Hindlimb muscle (tissue), 1 donor: ENCODE measurements at places on chromosomes 7 and 10.
A peak's percentile ranks its signal among the peaks of the same experiment; 100 is the strongest.

GRCh38 chr7:83769407-83769806 is 120.5 kb upstream of the SEMA3E start:
- DNase-seq, result no peak

GRCh38 chr7:81846398-81846797 is 76.6 kb upstream of the HGF start:
- peak; percentile 21 for DNase-seq

GRCh38 chr10:23457632-23458417 is 18.9 kb downstream of the OTUD1 start:
- DNase-seq, result no peak

GRCh38 chr10:108327706-108328105 is 1163.2 kb upstream of the SORCS1 start:
- no peak for DNase-seq

DNA sequence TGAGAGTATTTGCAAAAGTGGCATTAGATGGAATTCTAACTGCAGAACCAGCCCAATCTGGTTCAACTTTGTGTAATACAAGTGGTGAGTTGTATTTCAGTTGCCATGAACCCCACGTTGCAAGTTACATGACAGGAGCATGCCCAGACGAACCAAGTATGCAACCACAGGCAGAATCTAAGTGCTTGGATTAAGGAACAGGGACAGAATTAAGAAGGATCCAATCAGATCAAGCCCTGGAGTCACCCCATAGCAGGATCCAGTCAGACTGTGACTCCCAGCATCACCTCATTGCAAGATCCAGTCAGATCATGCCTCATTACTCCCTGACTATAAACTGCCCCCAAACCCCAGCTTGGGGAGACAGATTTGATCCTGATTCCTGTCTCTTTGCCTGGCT is 388.7 kb upstream of the NRP1 start:
- DNase-seq, result no peak

- peak; percentile 83 for DNase-seq
Observed at GRCh38 chr10:58721601-58722281, 209.1 kb downstream of the BICC1 start.

GRCh38 chr10:4046030-4046429 is 261.0 kb upstream of the KLF6 start:
- no peak for DNase-seq

DNA sequence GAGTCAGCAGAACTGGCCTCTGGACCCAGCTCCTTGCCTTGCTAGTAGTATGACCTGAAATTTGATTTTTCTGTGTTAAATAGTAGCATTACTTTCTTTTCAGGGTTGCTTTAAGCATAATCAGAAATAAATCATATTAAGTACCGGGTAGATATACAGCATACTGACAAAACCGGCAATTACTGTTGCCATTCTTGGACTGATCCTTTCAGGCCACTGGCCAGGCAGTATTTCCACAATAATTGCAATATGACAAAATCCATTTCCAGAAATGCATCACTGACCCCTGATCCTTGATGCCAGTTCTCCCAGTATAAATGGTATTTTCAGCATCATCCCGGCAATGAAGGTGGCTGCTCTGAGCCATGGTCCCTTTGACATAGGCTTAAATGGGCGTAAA is 6.9 kb downstream of the LRIT1 start:
- no peak for DNase-seq

DNA sequence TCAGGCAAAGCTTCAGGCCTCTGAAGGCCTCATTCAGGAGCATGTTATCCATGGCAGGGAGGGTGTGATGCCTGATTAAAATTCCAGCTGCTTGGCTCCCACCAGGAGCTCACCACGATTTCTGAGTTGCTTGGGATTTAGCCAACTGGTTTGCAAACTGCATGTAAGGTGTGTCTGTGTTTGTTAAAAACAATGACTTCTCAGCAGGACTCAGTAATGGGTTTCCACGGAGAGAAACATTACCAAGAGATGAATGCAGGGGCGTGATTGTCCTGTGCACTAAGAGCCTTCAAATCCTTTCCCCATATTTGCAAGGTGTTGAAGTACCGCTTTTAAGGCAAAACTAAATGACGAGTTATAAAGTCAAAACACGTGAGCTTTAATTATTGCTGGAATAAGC is 88.8 kb upstream of the BTBD16 start:
- no peak for DNase-seq

- no peak for DNase-seq
Observed at GRCh38 chr10:102131286-102132170, 1.3 kb upstream of the PPRC1 start.

GRCh38 chr7:33814400-33814799 is 90.9 kb upstream of the BMPER start:
- peak; percentile 32 for DNase-seq

DNA sequence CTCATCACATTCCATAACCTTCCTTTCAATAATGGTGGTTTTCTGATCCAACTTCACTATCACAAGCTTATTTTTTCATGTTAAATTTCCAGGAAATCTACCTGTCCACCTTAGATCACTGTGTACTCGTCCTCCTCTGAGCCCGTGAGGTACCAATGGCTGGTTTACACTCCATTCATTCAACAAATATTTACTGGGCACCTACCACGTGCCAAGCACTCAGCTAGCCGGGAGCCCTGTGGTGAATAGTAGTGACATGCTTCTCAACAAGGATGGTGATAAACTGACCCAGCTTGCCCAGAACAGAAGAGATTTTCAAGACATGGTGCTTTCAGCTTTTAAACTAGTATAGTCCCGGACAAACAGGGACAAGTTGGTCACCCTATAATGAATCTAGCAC is 98.2 kb downstream of the FAM204A start:
- DNase-seq, result no peak

DNA sequence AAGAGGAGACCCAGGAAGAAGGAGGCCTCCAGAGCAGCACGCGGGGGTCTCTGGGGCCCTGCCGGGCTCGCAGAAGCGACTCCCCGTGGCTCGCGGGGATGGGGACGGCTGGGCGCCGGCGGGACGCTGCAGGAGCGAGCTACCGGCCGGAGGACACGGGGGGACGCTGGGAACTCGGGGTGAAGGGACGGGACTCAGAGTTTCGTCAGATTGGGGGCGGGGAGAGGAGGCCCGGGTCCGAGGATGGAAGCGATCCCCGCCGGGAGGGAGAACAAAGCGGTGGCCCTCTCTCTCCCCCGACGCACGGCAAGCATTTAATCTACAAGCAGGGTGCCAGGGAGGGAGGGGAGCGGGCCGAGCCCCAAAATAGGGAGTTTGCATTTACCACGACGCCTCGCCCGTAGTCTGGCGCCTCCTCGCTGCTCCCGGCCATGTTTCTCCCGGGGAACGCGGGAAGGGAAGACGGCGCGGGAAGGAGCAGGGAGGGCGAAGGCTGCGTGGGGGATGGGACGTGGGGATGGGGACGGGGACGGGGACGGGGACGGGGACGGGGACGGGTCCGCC is at the start of gene PRTFDC1:
PRTFDC1 (minus strand) TSS at position 464 of the 564 bp plus-strand sequence; CDS start at position 433, 31 bp downstream.
- peak; percentile 76 for DNase-seq

GRCh38 chr10:94777886-94778458 is 15.5 kb downstream of the CYP2C19 start:
- no peak for DNase-seq

GRCh38 chr10:91672021-91672608 is 39.2 kb upstream of the PPP1R3C start:
- no peak for DNase-seq

GRCh38 chr10:43640603-43641002 is 8.1 kb downstream of the ZNF32 start:
- no peak for DNase-seq

- DNase-seq, result no peak
Observed at GRCh38 chr10:106942035-106942662, 222.4 kb downstream of the SORCS1 start.

DNA sequence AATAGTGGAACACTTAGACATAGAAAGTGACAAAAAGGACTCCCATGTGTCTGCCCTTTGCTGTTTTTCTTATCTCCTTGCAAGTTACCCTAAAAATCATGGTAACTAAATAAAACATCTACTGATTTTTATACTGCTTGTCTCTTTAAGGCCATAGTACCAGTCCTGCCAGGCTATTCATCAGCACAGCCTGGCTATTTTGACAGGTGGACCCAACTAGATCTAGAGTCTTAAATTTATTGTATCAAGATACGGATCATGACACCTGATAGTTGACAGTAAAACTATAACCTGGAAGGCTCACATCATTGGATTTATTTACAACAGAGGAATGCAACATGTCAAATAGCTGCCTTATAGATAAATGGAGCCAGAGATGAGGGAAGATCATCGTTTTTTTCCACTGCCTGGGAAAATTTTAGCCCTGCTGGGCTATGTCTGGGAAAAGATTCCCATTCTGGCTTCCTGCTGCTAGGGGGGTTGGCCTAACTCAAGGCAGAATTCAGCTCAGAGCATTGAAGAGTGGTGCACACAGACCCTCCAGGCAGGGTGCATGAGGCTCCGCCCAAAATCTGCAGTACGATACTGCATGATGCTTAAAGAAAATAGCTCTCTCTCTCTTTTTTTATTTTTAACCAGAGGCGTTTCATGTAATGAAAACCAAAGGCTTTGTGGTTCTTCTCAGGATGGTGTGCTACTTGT is 292.0 kb upstream of the FZD8 start:
- no peak for DNase-seq

- DNase-seq, result no peak
Observed at GRCh38 chr10:1249142-1249920, 193.1 kb downstream of the WDR37 start.

DNA sequence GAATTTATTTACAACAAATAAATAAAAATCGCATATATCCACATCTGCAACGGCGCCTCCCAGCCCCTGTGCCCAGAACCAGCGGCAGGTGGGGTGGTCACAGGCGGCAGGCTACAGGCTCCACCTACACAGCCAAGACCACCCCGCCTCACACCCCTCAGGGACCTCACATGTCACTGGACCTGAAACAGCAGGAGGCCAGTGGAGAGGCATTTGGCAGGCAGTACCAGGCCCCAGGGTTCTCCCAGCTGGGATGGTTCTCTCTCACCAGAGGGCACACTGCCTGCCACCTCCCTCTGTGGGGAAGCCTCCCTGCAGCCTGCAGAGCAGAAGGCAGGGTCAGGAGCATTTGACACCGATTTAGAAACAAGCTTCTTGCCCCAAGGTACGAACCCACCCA is 81.5 kb downstream of the MAD1L1 start:
- no peak for DNase-seq

GRCh38 chr10:7789390-7789789 is 1.4 kb downstream of the ATP5F1C start:
- DNase-seq, result no peak

- DNase-seq, result no peak
Observed at GRCh38 chr10:30984563-30985328, 46.9 kb downstream of the ZNF438 start.

DNA sequence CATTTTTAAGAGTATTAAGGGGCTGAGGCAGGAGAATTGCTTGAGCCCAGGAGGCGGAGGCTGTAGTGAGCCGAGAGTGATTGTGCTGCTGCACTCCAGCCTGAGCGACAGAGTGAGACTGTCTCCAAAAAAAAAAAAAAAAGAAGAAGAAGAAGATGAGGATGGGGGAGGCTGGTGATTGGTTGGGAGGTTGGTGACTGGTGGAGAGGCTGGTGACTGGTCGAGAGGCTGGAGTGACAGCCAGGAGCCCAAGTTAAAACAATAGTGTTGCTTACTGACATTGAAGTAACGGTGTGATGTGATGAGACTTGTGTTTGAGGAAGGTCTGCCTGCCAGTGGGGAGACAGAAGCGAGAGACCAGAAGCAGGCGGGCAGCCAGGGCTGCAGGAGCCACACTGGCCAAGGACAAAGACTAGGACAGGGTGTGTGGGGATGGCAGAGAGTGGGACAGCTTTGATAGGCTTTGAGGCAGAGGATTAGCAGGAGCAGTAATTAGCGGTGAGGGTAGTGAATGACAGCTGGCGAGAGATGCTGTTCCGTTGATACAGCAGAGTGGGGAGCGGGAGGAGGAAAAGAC is 4.9 kb downstream of the SRRT start:
- DNase-seq, result no peak

DNA sequence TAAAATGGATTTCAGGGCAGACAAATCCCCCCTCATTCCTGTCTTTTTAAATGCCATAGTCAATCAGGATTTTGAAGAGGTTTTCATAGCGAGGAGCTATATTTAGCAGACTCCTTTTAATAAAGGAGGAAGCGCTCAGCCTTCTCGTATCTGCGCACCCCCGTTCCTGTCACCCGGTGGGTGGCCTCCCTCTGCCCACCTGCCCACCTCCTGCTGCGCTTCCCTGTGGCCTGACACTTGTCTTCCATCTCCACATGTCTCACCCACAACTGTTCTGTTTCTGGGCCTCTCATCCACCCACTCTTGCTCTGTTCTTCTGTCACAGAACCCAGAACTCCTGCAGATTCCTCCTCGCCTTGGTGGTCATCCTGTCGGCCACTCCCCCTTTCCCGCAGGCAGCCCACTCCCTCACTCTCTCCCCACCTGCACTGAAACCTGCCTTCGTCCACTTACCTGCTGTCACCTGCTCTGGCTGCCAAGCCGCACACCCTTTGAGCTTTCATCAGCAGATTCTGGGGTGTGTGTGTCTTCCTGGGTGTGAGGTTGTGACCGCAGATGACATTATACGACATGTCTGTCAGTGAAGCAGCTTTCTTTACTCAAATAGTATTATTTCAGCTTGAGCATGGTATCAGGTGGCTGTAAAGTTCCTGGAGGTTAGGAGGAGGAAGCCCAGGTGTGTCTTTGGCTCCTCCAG is 163.5 kb upstream of the AGK start:
- no peak for DNase-seq

DNA sequence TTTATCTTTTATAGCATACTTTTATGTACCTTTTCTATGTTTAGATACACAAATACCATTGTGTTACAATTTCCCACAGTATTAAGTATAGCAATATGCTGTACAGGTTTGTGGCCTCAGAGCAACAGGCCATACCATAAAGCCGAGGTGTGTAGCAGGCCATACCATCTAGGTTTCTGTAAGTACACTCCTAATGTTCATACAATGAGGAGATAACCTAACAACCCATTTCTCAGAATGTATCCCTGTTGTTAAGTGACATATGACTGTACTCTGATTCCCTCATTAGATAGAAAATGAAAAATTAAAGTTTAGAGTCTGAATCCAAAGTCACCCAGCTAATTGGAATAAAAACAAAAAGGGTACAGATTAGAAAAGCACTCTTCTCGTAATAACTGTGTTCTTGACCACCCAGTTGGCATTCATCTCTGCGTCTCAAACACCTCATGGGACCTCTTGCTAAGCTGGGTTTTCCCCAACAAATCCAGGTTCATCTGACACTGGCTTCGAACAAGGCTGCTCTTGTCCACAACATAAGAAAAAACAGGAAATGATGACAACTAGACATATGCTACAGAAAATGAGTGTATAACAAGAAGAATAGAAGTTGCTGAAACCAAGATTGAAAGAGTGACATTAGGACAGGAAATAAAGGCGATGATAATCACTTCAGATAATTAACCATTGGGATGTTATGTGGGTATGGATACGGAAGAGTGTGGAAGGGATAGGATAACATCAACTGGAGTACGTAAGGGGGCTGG is 1.4 kb downstream of the NDUFB8 start:
- no peak for DNase-seq
